Type B pancreatic cell (in vitro differentiated cells): ENCODE measurements at places on chromosomes 1 and 21.

DNA sequence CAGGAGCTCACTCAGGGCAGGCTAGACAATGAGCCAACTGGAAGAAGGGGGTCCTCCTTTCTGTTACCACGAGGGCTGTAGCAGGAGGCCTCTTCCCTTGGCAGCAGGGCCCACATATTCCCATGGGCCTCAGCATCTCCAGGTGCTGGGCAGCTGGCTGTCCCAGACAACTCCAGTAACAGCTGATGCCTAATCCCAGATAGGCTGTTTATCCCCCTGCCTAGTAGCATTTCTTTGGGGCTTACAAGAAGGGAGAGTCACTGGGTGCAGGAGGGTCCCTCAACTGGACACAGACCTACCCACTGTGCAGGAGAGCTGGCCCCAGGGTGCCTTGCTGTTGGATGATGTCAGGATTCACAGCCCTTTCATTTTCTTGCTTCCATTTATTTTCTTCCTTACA lies 278.2 kb downstream of the DSCAM start:
- DNase-seq, result no peak
- no peak overlapping the region for H3K27ac ChIP-seq
- peaks cover 21% of the 10 kb centered on the region for H3K4me1 ChIP-seq
- no peaks in the 10 kb centered on the region for H3K36me3 ChIP-seq

GRCh38 chr1:54017979-54018378 lies at the start of gene LDLRAD1:
Gene LDLRAD1, minus strand, starts transcription at chr1:54018186. Its CDS starts 74 bp downstream, at chr1:54018112.
- no peaks in the 10 kb centered on the region for H3K27me3 ChIP-seq
- no peaks in the 10 kb centered on the region for H3K36me3 ChIP-seq
- H3K4me3 ChIP-seq, result no peak within 1 kb of the TSS
- H3K27ac ChIP-seq, result peak within 1 kb of the TSS; percentile 92
- H3K4me1 ChIP-seq, result peaks cover 18% of the 10 kb centered on the region
- DNase-seq, result no peak

GRCh38 chr21:41859297-41859980 lies 19.7 kb downstream of the PRDM15 start:
- H3K4me3 ChIP-seq, result no peak overlapping the region
- H3K36me3 ChIP-seq, result peaks cover 11% of the 10 kb centered on the region
- H3K27ac ChIP-seq, result no peak overlapping the region
- H3K27me3 ChIP-seq, result no peaks in the 10 kb centered on the region
- no peak for DNase-seq

DNA sequence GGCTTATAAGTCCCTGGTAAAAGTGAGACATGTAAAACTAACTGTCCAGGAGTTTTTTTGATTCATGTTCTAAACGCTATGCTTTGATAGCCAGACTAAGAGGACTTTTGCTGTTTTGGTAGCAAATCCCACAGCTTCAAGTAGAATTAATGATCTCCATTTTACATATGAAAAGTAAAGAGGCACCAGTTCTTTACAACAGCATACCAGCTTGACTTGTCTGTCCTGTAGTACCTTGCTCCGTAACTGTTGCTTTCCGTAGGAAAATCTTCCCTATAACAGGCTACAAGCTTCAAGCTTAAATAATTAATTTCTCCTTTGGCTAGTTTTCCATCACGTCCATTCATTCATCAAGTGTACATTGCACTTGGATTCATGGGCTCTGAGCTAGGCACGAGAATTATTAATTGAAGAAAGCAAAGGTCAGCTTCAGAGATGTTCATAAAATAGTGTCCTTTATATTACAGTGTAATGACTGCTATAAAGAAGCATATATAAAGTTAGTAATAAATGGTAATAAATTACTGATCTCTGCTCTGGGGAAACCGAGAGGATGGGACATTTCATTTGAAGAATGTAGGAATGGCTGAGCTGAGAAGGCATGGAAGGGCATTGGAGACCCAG lies 29.2 kb downstream of the B3GALT5 start:
- peak overlapping the region; percentile 19 for H3K4me3 ChIP-seq
- H3K36me3 ChIP-seq, result peaks cover 7% of the 10 kb centered on the region
- H3K27me3 ChIP-seq, result no peaks in the 10 kb centered on the region
- peaks cover 37% of the 10 kb centered on the region for H3K4me1 ChIP-seq
- peak overlapping the region; percentile 47 for H3K27ac ChIP-seq
- DNase-seq, result no peak

- H3K36me3 ChIP-seq, result no peaks in the 10 kb centered on the region
- no peaks in the 10 kb centered on the region for H3K4me1 ChIP-seq
- DNase-seq, result no peak
- H3K27me3 ChIP-seq, result peaks cover 4% of the 10 kb centered on the region
These were observed 40.6 kb upstream of the DUSP10 start for GRCh38 chr1:221782477-221782876.

DNA sequence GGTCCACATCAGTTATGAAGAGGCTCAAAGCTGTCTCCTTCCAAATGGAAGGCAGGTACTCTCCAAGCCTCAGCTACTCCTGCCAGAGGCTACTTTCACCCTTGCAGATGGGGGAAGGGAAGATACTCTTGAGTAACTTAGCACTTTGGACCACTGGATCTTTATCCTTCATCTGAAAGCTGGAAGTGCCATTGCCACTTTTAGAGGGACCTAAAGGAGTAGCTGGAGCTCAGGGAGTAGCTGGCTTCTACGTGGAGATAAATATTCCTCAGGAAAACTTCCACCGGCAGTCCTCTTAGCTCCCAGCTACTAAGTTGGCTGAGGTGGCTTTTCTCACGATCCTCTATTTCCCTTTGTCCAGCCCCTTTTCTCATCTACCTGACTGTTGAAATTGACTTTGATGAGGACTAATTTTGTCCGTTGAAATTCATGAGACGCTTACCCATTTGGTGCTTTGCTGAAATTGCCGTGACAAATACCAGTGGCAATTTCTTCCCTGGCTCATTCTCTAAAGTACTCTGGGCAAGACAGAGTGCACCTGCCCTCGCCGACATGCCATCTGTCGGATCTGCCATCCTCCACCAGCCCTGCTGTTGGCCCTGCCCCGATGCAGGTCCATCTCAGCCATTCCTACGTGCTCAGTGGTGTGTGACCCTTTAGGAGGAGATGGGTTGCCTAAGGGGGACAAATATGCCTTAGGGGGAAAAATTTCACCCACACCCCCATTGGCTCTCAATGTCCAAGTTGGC lies 13.6 kb downstream of the IGSF21 start:
- no peaks in the 10 kb centered on the region for H3K36me3 ChIP-seq
- peaks cover 67% of the 10 kb centered on the region for H3K27me3 ChIP-seq
- no peak overlapping the region for H3K27ac ChIP-seq
- no peak overlapping the region for H3K4me3 ChIP-seq
- DNase-seq, result no peak
- no peaks in the 10 kb centered on the region for H3K4me1 ChIP-seq

- no peak overlapping the region for H3K4me3 ChIP-seq
- H3K27me3 ChIP-seq, result no peaks in the 10 kb centered on the region
- H3K4me1 ChIP-seq, result no peaks in the 10 kb centered on the region
- no peak for DNase-seq
- no peak overlapping the region for H3K27ac ChIP-seq
These were observed 1551.6 kb downstream of the MRPL39 start for GRCh38 chr21:24055696-24056095.

DNA sequence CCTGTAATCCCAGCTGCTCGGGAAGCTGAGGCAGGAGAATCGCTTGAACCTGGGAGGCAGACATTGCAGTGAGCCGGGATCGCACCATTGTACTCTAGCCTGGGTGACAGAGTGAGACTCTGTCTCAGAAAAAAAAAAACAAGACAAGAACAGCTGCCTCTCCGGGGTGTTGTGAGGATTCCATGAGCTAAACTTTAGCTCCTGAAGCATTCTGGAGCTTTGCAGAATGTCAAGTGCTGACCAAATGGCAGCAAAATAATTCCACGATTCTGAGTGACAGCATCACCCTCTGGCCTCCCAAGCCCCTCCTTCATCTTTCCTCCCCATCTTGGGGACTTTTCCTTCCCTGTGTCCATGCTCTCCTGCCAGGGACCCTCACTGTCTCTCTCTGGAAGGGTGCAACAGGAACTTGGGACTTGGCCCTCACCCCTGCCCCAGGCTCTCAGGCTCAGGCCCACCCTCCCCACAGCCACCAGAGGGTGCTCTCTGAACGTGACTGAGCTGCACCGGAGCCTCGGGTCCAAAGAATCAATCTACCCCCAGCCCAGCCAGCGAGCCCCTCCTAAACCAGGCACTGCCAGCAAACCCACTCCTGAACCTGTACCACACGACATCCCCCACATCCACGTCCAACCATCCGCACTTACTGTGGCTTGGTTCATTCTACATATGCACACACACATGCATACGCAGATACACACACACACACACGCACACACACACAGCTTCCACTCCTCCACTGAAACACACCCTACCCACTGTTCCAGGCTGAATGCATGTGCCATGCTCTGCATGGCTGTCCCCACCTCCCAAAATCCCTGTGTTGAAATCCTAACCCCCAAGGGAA lies 45.7 kb downstream of the ACOT7 start:
- no peak overlapping the region for H3K27ac ChIP-seq
- H3K36me3 ChIP-seq, result no peaks in the 10 kb centered on the region
- H3K4me3 ChIP-seq, result no peak overlapping the region
- no peak for DNase-seq
- peaks cover 3% of the 10 kb centered on the region for H3K27me3 ChIP-seq

GRCh38 chr1:156499194-156499841 lies 1.3 kb downstream of the MEF2D start:
- no peaks in the 10 kb centered on the region for H3K36me3 ChIP-seq
- H3K27me3 ChIP-seq, result no peaks in the 10 kb centered on the region
- H3K27ac ChIP-seq, result peak overlapping the region; percentile 74
- H3K4me1 ChIP-seq, result peaks cover 52% of the 10 kb centered on the region
- peak overlapping the region; percentile 89 for H3K4me3 ChIP-seq

GRCh38 chr1:205316161-205316566 lies 5.4 kb downstream of the NUAK2 start:
- peaks cover 9% of the 10 kb centered on the region for H3K36me3 ChIP-seq
- H3K4me3 ChIP-seq, result peak overlapping the region; percentile 50
- peaks cover 6% of the 10 kb centered on the region for H3K27me3 ChIP-seq
- DNase-seq, result no peak
- H3K27ac ChIP-seq, result peak overlapping the region; percentile 64
- H3K4me1 ChIP-seq, result peaks cover 62% of the 10 kb centered on the region

GRCh38 chr1:192627901-192628300 lies 8.0 kb upstream of the RGS13 start:
- no peak for DNase-seq
- no peaks in the 10 kb centered on the region for H3K36me3 ChIP-seq
- H3K4me3 ChIP-seq, result no peak overlapping the region

- DNase-seq, result no peak
- no peaks in the 10 kb centered on the region for H3K27me3 ChIP-seq
- no peaks in the 10 kb centered on the region for H3K36me3 ChIP-seq
- no peaks in the 10 kb centered on the region for H3K4me1 ChIP-seq
- H3K4me3 ChIP-seq, result no peak overlapping the region
These were observed 43.4 kb downstream of the SHCBP1L start for GRCh38 chr1:182909578-182909977.

GRCh38 chr1:114756949-114757454 lies 782 bp downstream of the CSDE1 start:
- peaks cover 4% of the 10 kb centered on the region for H3K36me3 ChIP-seq
- no peak for DNase-seq
- peaks cover 44% of the 10 kb centered on the region for H3K4me1 ChIP-seq
- peak overlapping the region; percentile 97 for H3K4me3 ChIP-seq

GRCh38 chr1:55064071-55064581 lies 24.8 kb downstream of the PCSK9 start:
- H3K27ac ChIP-seq, result no peak overlapping the region
- peaks cover 14% of the 10 kb centered on the region for H3K36me3 ChIP-seq
- no peaks in the 10 kb centered on the region for H3K27me3 ChIP-seq
- DNase-seq, result no peak
- H3K4me1 ChIP-seq, result no peaks in the 10 kb centered on the region

- peaks cover 15% of the 10 kb centered on the region for H3K4me1 ChIP-seq
- H3K4me3 ChIP-seq, result no peak overlapping the region
- DNase-seq, result no peak
- H3K27me3 ChIP-seq, result peaks cover 21% of the 10 kb centered on the region
These were observed 515.1 kb downstream of the OMA1 start for GRCh38 chr1:58031416-58031815.

GRCh38 chr1:234258071-234258470 lies 115.2 kb upstream of the COA6 start:
- no peak overlapping the region for H3K4me3 ChIP-seq
- H3K36me3 ChIP-seq, result no peaks in the 10 kb centered on the region
- no peak for DNase-seq
- no peak overlapping the region for H3K27ac ChIP-seq
- H3K27me3 ChIP-seq, result peaks cover 17% of the 10 kb centered on the region
- H3K4me1 ChIP-seq, result no peaks in the 10 kb centered on the region

- no peaks in the 10 kb centered on the region for H3K36me3 ChIP-seq
- DNase-seq, result no peak
- no peak overlapping the region for H3K27ac ChIP-seq
- peaks cover 13% of the 10 kb centered on the region for H3K27me3 ChIP-seq
- H3K4me3 ChIP-seq, result no peak overlapping the region
These were observed 261.4 kb upstream of the ZP4 start for GRCh38 chr1:238152119-238152518.

DNA sequence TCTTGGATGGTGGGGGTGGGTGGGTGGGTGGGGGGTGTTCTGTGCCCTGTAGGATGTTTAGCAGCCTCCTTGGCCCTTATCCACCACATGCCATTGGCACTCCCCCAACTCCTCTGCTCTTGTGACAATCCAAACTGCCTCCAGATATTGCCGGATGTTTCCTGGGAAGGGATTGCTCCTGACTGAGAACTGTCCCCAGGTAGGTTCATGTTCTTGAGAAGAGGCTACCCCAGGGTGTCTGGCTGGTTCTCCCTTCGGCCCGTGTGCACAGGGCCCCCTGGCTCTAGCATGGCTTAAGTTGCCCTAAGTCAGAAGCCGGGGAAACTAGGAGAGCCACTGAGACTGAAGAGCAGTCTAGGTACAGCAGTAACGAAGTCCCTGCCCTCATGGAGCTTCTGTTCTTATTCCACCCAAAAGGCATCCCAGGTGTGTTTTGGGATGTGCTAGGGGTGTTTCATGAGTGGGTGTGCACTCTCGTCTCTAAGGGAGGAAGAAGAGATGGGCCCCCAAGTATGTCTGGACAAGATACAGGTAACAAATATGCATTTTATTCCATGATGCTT lies 19.8 kb upstream of the THRAP3 start:
- H3K36me3 ChIP-seq, result no peaks in the 10 kb centered on the region
- no peak for DNase-seq
- peaks cover 6% of the 10 kb centered on the region for H3K4me1 ChIP-seq
- H3K4me3 ChIP-seq, result no peak overlapping the region

DNA sequence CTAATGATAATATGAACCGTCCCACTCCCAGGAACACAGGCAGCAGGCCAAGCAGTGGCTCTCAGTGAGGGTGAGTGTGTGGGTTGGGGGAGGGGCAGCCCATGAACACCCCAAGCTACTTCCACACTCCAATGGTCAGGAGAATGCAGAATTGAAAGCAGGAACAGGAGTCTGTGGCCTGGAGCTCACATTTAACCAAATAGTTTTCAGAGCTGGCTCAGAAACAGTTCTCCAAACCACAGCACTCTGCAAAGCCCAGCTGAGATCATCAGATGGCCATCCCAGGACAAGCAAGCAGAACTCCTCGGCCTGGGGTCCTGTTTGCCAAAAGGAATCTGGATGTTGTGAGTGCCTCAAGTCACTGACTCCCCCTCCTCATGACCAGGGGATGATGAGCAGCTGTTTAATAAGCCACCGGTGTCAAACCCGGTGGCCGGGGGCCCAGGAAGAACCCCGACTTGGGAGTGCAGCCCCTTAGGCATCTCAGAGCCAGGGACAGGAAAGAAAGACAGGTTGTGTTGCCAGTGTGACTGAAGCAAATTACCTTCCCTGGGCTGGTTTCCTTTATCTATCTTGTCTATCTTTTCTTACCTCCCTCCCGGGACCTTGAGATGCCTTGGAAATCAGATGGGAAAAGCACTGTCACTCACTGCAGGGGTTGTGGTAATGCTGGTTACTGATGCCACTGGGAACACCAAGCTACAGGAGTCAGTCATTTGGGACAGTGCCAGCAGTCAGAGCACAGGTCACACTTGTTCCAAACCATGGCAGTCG lies 20.4 kb downstream of the DEGS1 start:
- peaks cover 33% of the 10 kb centered on the region for H3K4me1 ChIP-seq
- no peak for DNase-seq
- no peaks in the 10 kb centered on the region for H3K36me3 ChIP-seq
- peak overlapping the region; percentile 70 for H3K4me3 ChIP-seq
- H3K27me3 ChIP-seq, result no peaks in the 10 kb centered on the region
